Fibroblast of skin of scalp (primary cell): ENCODE measurements at places on chromosomes 13 and 19.

DNA sequence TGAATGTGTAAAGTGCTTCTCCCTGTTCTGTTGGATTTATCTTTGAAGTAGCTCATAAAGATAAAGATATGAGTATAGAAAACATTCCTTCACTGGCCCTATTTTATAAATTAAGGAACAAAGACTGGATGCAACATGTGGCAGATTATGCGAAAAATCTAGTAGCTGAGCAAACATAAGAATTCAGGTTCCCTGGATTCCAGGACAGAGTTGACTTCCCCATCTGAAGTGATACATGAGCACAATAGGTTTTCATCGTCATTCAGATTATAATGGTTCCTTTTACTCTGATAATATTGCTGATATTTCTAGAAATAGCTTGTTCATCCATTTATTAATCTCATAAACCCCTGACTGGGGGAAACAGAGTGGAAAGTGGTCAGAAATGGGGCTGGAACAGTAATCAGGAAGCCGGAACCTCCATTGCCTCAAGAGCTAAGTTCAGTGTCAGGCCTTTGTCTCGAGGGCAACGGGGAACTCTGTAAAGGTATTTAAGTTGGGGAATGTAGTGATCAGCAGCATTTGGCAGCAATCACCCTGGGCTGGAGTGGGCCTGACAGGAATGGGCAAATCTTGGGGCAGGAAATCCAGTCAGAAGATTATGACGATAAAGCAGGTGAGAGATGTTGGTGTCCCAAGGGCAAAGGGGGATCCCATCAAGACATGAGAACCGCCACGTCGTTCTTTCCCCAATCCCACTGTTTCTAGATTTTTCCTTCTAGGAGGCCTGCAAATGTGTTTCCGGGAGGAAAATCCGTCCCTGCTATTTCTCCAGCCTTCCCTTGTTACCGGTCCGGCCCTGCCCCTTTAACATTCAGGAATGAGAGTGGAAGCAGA is 232.5 kb upstream of the SERP2 start:
- peak; percentile 21 for DNase-seq

DNA sequence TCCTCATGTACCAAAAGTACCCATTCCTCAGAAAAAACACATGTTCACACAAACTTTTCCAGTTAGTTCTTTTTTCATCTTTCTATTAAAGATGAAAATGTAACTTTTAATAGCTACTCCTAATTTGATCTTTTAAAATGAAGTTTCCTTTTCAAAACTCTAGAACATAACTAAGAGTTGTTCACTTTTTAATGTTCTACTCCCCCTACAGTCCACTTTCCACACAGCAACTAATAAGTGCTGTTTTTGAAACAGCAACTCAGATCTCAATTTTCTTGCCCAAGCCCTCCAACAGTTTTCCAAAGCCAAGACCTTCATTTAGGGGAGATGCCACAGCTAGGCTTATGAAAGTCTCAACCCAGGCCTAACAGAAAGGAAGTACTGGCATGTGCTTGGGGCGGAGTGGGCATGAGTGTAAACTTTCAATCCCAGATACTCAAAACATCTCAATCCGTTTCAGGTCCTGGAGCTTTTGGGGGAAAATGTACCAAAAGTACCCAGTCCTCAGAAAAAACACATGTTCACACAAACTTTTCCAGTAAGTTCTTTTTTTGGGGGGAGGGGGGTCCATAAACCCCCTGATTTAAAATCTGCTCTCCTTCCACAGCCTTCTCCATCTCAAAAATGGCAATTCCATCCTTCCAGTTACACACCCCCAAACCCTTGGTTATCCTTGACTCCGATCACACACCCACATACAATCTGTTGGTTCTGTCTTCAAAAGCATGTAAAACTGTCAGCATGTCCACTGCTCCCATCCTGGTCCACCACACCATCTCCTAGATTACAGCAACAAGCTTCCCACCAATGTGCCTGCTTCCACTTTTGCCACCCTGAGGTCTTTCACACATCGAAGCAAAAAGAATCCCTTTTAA is 2.0 kb downstream of the FBL start:
- DNase-seq: peak; percentile 50

GRCh38 chr19:54183431-54183830 is 5.9 kb downstream of the MBOAT7 start:
- no peak for DNase-seq

DNA sequence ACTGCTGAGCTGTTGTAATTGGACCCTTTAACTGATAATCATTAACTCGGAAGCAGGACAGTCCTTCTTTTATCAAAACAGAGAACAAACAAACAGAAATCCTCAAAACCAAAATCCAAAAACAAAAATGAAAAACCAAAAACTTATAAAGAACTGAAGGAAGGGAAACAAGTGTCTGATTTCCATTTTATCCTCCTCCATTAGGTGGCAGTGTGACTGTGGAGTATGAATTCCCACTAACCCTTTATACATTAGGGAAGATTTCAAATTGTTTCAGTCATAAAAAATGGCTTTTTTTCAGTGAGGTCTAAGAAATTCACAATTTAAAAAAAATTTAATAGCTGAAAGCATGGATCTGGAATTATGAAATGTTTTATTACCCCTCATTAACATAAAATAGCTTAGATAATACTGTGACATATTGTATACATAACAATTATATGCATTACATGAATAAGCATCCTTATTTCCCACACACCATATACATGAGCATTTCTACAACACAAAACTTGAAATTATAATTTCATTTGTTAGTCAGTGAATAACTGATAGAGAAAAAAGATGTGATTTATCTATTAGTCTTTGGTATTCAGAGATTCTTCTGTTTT is 1074.3 kb upstream of the PCDH9 start:
- DNase-seq: peak; percentile 7

DNA sequence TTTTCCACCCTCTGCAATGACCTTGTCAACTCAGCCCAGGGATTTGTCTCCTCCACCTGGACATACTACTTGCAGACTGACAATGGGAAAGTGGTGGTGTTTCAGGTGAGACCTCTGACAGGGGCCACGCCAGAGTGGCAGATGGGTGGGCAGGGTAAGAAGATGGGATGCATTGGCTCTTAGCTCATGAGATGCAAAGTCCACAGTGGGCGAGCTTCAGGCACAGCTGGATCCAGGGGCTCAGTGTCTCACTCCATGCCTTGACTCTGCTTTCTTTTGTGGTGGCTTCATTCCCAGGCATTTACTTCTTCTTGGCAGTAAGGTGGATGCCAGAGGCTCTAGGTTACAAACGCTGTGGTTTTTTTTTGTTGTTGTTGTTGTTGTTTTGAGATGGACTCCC is 3.4 kb downstream of the TMEM59L start:
- no peak for DNase-seq

DNA sequence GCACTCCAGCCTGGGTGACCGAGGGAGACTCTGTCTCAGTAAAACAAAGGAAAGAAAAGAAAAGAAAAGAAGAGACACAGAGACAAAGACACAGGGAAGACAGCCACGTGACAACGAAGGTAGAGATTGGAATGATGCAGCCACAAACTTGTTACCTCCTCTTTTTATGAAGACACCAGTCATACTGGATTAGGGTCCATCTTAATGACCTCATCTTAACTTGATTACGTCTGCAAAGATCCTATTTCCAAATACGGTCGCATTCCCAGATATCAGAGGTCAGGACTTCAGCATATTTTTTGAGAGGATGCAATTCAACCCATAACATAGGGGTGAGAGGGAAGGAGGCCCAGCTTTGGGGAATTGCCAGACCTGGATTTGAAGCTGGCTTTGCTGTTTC is 4.1 kb downstream of the ZNRF4 start:
- DNase-seq: no peak

DNA sequence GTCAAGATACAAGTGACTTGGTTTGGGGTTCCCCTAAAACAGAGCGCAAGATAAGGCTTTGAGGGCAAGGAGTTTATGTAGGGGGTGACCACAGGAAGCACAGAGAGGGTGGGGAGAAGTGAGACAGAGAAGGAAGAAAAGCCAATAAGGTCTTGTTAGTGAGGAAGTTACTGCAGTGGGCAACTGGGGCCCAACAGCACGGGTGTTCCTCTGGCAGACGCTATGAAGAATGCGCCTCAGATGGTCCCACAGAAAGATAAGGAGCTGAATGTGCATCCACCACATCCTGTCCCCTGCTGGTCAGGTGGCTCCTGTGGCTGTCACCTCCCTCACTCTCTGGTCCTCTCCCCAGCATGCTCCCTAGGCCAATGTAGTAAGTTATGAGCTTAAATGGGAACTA is 333.5 kb downstream of the TSHZ3 start:
- DNase-seq: no peak

DNA sequence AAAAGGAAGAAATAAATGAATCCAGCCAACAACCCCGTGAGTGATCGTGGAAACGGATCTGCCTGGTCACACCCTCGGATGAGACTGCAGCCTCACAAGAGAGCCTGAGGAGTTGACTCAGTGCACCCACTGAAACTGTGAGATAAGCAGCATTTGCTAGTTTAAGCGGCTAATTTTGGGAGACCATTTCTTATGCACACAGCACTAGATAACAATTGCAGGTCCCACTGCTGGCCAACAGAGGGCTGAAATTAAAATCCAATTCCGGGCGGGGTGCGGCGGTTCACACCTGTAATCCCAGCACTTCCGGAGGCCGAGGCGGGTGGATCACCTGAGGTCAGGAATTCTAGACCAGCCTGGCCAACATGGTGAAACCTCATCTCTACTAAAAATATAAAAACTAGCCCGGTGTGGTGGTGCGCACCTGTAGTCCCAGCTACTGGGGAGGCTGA is 3.6 kb downstream of the UQCR11 start:
- DNase-seq: no peak

DNA sequence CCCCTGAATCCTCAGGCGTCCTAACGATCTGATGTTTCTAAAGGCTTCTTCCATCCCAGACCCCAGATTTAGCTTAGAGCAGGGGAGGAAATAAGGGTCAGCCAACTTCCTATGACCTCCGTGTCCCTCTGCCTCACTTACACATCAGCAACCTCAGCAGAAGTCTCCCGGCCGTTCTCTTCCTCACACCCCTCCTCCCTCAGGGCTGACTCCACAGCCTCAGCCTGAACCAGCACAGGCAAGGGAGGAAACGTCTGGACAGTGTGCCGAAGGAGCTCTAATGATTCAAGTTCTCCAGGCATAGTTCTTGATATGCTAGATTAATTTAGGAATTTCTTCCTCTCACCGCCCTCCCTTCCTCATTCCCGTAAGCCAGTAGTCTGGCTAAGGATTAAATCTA is 121.4 kb downstream of the NUFIP1 start:
- DNase-seq: no peak

- DNase-seq: no peak
Measured at GRCh38 chr13:106355866-106356265, 179.6 kb downstream of the EFNB2 start.

DNA sequence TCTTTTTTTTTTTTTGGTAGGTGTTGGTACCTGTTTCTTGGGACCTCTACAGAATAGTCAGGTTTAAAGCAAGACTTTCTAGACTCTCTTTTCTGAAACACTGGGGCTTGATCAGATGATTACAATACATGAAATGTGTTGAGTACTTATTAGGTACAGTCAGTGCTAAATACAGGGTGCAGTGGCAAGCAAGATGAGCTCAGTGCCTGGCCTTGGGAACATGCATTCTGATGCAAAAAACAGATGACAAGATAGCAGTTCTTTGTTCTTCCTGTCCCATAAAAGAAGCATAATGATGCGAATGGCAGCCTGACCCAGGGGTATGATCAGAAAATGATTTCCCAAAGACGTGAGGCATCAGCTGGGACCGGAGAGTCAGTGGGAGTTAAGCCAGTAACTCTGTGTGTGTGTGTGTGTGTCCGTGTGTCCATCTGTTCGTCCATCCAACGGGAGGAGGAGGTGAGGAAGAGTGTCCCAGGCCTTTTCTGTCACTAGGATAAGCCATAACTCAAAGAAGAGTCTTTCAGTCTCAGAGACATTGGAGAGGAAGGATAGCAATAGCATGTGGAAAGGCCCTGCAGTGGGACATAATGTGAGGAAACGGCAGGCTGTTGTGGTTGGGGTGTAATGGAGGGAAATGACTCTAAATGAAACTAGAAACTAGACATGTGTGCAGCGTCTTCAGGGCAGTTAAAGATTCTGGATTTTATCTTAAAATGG is 32.2 kb downstream of the SLAIN1 start:
- no peak for DNase-seq
